ENCODE measurements at places on chromosomes 3 and 15. TPM values are rescaled to one million over a fixed set of nuclear protein-coding genes. Genes with fewer than 3 reads are reported as not detected.

DNA sequence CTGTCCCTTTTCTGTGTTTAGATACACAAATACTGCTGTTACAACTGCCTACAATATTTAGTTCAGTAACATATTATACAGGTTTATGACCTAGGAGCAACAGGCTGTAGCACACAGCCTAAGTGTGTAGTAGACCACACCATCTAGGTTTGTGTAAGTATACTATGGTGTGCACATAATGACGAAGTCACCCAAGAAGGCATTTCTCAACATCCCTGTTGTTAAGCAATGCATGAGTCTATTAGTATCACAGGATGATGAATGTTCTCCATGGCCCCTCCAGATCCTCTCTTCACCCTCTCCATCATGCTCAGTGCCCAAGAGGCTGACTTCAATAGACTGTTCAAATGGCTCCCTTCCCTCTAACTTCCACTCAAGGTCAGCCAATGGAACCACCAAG is 14.6 kb upstream of the SEC62 start:
- DNase-seq: no peak

CD96 gene
- polyA plus RNA-seq: 1.5 TPM

BMF gene
- 4.9 TPM for polyA plus RNA-seq

KNG1 gene
- 0.34 TPM for polyA plus RNA-seq

- DNase-seq: no peak
Observed at GRCh38 chr3:101868534-101869464, 19.5 kb downstream of the NFKBIZ start.
